ENCODE measurements at places on chromosomes 1 and 21.

DNA sequence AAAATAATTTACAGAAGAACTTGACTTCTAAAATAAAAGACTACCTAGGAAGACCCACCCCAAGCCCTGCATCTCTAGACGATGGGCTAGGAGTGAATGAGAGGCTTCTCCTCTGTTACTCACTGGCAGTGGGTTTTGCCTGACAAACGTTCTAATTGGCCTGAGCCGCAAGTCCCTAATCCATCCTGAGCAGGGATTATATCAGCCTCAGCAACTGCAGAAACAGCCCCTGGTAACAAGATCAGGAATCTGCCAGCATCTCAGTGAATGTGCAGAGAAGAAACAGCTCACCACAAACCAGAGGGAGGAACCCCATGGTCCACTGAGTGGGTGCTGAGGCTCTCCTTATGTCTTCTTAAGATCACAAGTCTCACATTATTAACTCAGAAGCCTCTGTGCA, 240.6 kb downstream of the BRINP2 start:
- no peak for DNase-seq

- peak; percentile 12 for DNase-seq
Observed at GRCh38 chr1:231460614-231461013, 38.5 kb upstream of the EGLN1 start.

DNA sequence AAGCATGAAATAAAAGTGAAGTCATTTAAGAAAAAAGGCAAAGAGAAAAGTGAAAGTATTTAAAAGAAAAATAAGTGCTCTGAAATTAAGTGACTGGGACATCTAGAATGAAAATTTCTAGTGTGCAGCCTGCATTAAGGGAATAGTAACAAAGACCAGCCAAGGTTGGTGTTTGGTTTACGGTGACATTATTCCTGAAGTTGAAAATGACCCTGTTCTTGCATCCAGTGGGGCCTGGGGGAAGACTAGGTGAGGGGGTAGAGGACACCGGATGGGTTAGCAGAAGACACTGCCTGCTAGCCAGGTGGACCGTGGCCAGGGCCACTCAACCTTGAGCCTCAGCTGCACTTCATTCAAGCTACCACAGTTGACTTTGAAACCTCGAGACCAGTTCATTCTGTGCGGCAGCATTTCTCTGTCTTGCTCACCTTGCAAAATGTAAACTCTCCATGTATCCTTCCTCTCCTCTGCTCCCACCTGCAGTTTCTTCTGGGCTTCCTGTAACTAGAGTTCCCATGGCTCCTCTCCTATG, 14.3 kb upstream of the KCNK1 start:
- no peak for DNase-seq

- DNase-seq: no peak
Observed at GRCh38 chr1:43509007-43509739, 21.5 kb upstream of the PTPRF start.

GRCh38 chr1:41382480-41383090, 21.4 kb downstream of the FOXO6 start:
- no peak for DNase-seq

DNA sequence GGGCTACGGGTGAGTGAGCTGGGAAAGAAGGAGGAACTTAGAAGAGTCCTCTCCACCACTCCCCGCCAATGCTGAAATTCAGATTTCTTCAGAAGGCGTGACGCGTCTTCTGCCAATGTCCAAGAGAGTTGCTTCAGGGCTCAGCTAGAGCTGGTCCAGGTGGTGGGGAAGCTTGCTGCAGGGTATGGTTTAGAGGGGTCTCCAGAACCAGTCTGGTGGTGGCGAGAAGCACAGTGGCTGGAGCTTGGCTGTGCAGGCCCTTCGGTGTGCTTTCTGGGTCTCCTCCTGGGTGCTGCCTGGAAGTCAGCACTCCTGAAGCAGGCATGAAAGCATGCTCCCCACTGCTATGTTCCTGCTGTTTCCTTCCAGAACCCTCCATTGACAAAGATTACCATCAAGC, 387.2 kb downstream of the PTPRU start:
- no peak for DNase-seq

GRCh38 chr1:38815903-38816627, 43.5 kb downstream of the RRAGC start:
- DNase-seq: no peak

GRCh38 chr1:110272045-110272444, 61.9 kb downstream of the KCNC4 start:
- no peak for DNase-seq

- DNase-seq: no peak
Observed at GRCh38 chr1:147534386-147534785, 6.9 kb upstream of the BCL9 start.

DNA sequence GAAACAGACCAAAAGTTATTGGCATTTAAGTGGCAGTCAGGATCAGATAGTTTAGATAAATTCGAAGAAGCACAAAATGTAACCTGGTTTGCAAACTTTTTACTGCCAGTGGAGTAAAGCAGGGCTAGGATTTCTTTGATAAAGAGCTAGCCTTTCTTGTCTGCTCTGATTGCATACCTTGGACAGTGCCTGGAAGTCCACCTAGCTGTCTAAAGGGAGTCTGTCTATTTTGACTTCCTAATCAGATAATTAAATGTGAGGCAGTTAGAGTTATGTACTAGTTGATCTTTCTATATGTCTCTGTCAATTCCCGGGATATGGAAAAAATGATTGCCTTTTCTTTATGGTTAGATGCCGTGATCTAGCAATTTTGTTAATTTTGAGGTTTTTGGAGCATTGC, 4.1 kb downstream of the GPSM2 start:
- no peak for DNase-seq

GRCh38 chr1:30911059-30911954, 2.7 kb upstream of the SDC3 start:
- no peak for DNase-seq

DNA sequence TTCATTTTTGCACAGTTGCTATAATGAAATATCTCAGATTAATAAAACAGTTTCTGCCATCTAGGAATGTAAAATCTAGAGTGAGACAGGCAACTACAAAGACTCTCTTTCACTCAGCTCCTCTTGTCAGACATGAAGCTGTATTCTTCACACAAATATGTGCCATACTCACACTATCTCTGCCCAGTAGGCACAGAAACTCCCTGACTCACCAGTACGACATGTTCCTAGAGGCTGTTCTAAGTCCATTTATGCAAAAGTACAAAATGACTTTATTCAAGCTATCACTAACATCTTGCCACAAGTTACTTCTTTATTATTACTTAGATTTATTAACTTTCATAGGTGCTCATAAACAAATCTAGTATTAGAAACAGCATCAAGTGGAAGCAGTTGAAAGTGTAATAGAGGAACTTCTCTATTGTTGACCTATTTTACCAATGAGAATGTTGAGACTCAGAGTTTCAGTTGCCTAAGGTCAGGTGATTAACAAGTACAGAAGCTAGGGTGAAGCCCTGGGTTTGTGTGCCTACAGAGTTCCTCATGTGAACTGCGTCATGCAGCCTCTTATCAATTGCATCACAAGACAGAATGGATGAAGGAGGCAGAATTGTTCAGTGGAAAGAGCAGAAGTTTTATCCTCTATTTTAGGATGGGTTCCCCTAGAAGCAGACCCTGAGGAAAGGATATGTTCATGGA, 98.9 kb downstream of the RGS2 start:
- no peak for DNase-seq

GRCh38 chr1:156608981-156609380, 7.7 kb upstream of the GPATCH4 start:
- DNase-seq: no peak

DNA sequence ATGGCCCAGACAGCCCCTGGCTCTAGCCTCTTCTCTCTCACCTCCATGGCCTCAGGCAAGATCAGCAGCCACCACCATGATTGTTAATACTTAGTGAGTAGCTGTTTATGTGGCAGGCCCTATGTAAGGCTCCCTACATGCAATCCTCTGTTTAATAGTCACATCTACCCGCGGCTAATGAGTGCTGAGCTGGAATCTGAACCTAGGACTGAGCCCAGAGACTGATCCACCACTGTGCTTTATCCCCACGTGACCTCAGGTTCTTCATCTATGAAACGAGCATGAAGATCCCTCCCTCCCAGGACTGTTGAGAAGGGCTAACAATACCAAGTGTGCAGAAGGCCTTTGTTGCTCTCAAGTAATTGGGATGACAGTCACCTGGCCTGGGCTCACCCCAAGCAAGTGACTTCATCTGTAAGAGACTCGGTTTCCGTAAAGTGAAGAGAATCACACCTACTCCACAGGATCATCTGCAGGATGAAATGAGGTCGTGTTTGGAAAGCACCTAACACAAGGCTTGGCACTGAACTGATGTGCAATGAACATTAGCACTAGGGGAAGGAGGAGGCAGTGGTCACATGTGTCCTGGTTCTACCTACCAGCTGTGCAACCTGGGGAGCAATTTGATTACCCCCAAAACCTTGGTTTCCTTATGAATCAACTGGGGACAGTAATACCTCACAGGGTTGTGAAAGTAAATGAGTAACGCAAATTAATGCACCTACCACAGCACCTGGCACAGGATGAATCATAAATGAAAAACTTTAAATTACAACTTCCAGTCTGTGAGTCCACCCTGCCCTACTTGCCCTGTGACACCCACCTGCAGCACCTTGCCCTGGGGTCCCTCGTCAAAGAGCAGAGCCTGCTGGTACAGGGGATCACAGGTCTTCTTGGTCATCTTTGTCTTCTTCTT, 37.2 kb downstream of the RIMS3 start:
- no peak for DNase-seq

GRCh38 chr21:36433059-36433709, 46.7 kb downstream of the CLDN14 start:
- DNase-seq: no peak

DNA sequence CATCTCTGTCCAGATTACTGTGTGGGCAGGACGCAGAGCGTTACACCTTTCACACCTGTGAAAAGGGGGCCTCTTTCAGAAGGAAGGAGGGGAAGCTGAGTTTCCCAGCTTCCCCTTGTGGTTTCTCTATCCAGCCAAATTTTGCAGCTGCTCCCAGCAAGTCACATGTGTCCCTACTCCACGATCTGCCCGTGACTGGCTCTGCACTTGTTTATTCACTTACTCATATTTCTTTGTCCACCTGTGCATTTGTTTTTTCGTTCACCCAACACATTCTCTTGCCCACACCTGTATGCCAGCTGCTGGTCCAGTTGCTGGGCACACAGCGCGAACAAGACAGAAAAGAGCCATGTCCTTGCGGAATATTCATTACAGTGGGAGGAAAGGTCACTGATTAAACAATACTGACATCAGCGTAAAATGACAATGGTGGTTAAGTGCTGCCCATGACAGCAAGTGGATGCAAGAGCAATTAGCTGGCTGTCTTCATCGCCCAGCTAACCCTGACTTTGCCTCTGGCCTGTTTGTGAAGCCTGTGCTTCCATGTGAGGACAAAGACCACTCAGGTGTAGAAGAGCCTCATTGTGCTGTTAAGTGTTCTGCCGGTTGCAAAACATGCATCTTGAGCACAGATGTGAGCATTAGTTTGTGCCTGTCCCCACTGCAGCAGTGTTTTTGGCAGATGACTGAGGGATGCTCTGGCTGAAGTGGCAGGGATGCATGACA, 28.6 kb upstream of the NEK2 start:
- no peak for DNase-seq

DNA sequence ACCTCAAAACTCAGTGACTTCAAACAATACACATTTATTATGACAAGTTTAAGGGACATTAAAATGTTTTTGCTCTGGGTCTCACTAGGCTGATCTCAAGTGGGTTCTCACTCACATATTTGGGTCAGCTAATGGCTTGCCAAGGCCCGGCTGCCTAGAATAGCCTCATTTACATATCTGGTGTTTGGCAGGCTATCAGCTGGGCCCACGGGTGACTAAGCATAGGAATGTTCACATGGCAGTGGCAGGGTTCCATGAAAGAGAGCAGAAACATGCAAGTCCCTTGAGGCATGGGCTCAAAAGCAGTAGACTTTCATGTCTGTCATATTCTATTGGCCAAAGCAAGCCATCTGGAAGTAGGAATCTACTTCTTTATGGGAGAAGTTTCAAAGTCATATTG, 492.6 kb downstream of the KCNT2 start:
- DNase-seq: no peak

GRCh38 chr21:46639489-46640386, 4.3 kb downstream of the PRMT2 start:
- no peak for DNase-seq

DNA sequence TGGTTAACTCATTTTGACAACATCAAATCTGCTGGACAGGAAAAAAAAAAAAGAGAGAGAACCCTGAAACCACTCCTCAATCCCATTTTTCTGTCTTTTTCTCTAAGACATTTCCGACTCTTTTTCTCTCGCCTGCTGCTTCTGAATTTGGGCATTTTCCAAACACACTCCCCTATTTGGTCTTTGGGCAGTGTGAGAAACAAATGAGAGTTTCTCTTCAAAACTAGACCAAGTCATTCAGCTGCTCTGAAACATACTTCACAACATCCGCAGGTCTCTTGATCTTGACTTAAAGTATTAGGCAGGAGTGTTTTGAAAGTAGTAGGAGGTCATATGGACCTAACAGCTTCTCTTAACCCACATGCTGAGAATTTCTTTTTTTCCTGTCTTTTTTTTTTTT, 364.8 kb upstream of the ESRRG start:
- DNase-seq: no peak

DNA sequence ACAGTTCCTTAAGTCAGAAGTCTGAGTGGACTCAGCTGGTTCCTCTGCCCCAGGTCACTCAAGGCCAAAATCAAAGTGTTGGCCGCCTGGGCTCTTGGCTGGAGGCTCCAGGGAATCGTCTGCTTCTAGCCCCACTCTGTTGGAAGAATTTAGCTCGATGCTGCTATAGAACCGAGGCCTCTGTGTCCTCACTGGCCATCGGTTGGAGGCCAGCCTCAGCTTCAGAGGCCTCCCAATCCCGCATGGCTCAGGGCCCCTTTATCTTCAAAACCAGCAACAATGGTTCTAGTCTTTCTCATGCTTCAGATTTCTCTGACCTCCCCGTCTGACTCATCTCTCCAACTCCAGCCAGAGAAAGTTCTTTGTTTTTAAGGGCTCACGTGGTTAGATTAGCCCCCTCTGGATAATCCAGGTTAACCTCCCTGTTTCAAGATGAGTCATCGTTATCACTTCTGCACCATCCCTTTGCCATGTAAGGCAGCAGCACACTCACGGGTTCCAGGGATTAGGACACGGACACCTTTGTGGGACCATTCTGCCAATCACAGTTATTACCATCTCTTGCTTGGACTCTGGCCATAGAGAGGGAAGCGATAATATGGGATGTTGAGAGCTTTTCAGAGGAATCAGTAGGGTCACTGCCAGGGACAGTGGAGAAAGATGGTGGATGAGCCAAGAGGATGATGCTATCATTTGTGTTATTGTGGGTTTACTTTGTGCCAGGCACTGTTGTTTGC, 13.6 kb downstream of the FHAD1 start:
- DNase-seq: no peak

- DNase-seq: no peak
Observed at GRCh38 chr1:50346621-50347020, 76.6 kb downstream of the DMRTA2 start.

- DNase-seq: no peak
Observed at GRCh38 chr21:36379251-36379650, 5.9 kb upstream of the CHAF1B start.

DNA sequence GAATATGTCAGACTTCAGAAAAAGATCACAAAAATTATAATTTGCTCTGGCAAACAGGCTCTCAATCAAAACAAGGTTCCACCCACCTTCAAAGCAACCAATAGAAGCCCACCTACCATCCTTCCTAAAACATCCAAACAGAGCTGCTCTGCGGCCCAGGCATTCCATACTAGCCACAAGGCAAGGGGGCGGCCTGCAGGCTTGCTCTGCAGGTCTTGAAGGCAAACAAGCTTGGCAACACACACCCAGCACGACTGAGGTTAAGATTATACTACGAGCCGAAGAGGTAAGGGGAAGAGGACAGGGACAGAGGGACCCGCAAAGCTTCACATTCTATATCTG, 207.3 kb downstream of the SLC45A1 start:
- no peak for DNase-seq

- no peak for DNase-seq
Observed at GRCh38 chr1:53324728-53325297, 3.1 kb downstream of the LRP8 start.
